IMR-90 (cell line): ENCODE measurements at places on chromosomes 5 and 9.

DNA sequence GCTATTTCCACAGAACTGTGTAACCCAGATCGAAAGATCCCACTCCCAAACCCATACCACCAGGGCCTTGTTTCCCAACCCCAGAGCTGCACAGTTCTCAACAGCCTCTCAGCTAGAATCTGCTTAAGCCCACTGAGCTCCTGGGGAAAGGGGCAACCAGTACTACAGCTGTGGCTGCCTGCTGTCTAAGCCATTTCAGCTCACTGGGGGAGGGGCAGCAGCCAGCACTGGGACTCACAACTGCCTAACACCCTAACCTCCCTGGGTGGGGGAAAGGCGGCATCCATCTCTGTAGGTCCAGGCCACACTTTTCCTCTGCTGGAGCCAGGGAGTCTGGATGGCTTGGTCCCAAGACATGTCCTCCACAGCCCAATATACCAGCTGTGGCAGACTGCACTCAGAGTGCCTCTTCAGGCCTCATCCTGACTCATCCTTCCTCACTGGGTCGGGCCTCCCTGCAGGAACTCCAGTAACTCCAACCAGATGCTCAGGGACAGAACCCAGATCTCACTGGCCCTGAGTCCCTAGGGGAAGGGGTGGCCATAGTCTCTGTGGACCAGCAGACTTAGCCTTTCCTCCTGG is 241.4 kb downstream of the HINT1 start:
- no peak for DNase-seq

DNA sequence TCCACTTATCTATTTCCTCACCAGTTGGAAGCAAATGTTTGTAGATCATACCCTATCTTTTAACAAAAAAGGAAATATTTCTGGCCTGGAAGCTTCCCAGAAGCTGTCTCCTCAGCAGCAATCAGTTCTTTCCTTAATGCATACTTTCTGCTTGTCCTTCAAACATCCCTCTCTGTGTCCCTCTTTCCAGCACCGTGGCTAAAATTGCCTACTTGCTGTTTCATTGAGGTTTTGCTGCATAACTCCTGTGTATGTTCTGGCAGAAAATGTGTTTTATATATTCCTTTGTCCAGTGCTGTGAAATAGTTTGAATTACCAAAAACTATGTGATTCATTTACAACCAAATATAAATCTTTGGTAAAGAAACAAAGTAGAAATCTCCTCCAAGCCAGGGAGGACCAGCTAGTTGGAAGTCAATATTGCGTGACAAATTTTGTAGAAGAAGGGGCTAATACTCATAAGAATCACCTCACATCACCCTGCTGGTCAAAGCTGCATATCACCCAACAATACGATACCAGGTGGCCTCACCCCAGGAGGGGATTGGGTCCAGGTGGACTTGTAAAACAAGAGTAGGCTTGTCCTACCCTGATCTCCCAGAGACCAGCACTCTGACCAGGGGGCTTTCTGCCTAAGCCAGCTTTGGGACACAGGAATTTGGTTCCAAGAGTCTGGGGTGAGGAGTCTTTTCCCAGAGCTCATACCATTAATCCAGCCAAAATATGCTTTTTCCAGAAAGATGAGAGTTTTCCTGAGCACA is 198.4 kb upstream of the SNX2 start:
- no peak for DNase-seq

- peak; percentile 31 for DNase-seq
These were observed 19.6 kb downstream of the QSOX2 start for GRCh38 chr9:136225748-136226679.

DNA sequence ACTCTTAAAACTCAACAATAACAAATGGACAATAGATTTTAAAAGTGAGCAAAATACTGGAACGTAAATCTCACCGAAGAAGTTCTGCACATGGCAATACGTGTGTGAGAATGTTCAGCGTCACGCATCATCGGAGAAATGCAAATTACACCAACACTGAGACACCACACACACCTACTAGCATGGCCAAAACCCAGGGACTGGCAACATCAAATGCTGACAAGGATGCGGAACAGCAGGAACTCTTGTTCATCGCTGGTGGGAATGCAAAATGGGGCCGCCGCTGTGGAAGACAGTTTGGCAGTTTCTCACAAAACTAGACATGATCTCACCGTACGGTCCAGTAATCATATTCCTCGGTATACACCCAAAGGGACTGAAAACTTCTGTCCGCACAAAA is 21.6 kb upstream of the CLPTM1L start:
- DNase-seq = no peak

- DNase-seq = no peak
These were observed 10.8 kb downstream of the UBE2D2 start for GRCh38 chr5:139571966-139572365.

DNA sequence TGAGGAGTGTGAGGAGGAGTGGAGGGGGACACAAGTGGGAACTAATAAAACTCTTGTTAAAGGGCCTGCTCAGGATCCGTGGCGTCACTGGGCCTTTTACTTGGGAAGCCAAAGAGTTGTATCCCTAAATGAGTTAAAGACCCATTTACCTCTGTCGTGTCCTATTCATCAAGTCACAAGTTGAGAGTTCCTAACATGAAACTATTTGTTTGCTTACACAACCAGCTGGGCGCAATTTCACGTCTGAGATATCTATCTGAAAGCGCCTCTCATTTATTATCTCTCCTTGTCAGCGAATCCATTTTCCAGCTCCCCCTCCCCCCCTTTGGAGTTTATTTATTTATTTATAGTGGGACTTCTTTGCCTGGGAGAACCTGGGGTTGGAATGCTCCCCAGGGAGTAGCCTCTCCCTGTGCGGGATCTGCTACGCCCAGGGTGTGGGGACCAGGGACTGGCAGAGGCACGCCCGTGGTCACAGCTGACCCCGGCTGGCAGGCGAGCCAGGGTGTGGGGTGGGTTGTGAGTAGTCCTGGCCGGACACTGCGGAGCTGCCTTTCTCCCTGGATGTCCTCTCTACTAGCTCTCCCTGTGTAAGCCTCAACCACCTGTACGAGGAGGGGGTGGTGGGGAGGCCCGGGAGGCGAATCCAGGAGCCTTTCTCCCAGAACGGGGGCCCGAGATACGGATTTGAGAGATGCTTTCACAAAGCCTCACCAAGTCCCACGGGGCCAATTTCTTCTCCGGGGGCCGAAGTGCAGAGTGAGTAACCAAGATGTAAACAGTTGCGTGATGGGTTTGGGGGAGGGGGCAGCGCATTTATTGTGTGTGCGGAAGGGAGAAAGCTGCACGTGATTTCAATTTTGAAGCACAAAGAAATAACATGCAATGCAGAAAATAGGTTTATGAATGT is 15.3 kb downstream of the NR2F1 start:
- DNase-seq = peak; percentile 56

- no peak for DNase-seq
These were observed 186.9 kb upstream of the CD180 start for GRCh38 chr5:67383451-67383850.

- DNase-seq = no peak
These were observed 14.4 kb upstream of the ORM1 start for GRCh38 chr9:114308361-114308950.

- no peak for DNase-seq
These were observed 371.4 kb downstream of the SEMA5A start for GRCh38 chr5:9174446-9174845.

- no peak for DNase-seq
These were observed 48.4 kb downstream of the DMRT2 start for GRCh38 chr9:1098551-1098950.

DNA sequence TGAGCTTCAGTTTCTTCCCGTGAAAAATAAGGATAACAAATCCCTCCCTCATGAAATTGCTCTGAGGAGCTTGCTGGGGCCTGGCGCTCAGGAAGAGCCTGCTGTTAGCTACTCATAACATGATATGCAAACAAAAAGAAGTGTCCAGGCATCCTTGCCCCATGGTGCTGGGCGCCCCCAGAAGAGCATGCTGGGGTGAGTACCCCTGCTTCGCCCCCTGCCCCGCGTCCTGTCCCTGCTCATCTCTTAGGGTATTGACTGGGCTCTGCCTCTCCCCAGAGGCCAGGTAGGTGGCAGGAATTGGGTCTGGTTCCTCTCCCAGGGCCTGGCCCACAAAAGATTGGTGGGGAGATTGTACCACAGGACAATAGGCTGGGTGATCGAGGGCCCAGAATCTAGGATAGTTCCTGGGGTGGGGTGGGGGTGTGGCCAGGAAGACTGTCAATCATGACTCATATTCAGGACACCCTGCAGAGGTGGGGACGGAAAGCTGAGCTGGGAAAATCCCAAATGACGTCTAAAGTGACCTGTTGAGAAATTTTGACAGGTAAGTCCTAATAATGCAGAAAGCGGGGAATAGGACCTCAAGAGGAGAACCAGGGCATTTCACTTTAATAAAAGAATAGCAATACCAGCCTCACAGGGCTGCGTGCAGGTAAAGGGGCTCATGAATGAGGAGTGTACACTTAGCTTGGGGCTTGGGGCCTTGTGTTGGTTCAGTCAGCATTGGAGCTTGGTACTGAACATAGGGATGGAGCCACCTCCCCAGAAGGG is 8.9 kb downstream of the PITX1 start:
- DNase-seq = no peak
